ENCODE measurements at places on chromosomes 4 and X.
A peak's percentile ranks its signal among the peaks of the same experiment; 100 is the strongest.

DNA sequence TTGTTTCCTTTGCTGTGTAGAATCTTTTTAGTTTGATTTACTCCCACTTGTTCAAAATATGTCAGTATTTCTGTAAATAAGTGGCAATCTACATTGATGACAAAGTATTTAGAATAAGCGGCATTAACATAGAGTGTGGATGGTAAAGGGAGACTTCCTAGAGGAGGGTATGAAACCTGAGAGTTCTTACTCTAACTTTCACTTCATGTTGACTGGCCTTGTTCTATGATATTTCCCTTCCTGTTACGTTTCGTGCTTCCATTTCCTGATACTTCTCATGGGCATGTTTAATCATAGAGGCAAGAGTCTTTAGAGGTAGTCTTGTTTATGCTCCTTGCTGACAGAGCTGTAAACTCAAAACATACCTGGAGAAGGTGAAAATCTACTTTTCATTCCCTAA, 408.9 kb downstream of the GLUD2 start:
- ATAC-seq, result no peak

- ATAC-seq, result no peak
Measured at GRCh38 chrX:10243106-10243505, 86.3 kb downstream of the CLCN4 start.

DNA sequence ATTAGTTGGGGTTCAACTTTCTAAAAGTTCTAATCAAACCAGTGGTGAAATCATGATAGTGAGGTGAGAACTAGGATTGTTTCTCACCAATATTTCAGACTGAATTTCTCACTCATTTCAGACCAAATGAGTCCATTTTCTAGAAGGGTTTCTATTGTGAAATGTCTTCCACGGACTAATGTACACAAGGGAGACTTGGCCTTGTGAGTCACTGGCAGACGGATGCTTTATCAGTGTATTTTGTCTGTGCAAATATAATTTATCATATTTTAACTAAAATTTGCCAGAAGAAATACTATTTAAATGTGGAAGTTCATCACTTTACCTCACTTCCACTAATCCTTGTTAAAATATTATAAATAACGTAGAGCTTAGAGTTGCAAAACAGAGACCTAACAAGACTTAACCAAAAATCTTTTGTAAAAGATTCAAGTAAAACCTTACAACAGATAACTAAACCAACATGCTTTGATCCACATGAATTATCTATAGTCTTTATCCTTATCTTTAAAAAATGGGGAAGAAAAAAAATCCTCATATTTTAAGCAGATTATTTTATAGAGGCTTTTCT, 506.0 kb upstream of the FAM241A start:
- ATAC-seq, result no peak

DNA sequence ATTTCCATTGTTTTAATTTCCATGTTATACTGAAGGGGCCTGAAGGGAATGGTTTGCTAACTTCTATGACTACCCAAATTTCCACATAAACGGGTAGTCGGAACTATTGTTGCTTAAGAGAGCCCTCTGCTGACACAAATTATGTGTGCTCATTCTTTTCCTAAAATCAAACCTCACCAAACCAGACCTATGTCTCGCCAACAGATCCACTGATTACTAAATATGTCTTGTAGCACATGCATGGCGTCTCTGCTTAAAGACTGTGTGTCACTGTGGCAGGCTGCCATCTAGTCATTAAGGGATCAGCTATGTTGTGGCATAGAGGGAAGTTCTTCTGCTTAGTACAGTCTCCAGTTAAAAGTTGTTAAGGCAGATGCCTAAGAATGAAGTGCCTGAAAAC, 25.1 kb downstream of the PIR start:
- peak; percentile 60 for ATAC-seq

Measured in gastroesophageal sphincter (tissue), 4 donors.